Activated effector memory CD4-positive, alpha-beta T cell treated with Interleukin-2 at 50 U/mL for 16 hours (primary cell): ENCODE measurements at places on chromosomes 3 and 15.

DNA sequence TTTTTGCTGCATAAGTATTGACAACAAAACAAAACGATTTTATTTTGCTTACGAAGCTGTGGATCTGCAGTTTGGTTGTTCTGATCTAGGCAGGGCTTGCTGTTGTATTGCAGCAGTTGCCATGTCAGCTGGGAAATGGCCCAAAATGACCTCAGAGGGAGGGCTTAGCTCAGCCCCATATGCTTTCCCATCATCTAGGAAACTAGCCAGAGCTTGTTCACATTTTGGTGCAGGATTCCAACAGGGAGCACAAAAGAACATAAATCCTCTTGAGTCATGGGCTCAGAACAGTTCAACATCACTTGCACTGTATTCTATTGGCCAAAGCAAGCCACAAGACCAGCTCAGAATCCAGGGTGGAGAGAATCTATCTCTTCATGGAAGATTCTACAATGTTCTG is 42.2 kb upstream of the ROBO2 start:
- DNase-seq = no peak

DNA sequence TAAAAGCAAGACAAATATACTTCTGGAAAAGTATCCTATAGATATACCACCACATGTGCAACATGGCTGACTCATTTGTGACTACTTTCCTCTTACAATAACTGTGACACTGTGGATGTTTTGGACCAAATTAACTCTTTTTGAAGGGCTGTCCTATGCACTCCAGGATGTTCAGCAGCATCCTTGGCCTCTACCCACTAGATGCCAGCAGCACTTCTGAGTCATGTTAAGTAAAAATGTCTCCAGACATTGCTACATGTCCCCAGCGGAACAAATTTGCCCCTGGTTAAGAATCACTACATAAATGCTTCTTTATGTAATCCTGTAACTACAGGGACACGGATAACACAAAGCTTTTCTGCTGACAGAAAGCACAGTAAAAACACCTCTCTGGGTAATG is 32.0 kb downstream of the RUVBL1 start:
- no peak for DNase-seq

DNA sequence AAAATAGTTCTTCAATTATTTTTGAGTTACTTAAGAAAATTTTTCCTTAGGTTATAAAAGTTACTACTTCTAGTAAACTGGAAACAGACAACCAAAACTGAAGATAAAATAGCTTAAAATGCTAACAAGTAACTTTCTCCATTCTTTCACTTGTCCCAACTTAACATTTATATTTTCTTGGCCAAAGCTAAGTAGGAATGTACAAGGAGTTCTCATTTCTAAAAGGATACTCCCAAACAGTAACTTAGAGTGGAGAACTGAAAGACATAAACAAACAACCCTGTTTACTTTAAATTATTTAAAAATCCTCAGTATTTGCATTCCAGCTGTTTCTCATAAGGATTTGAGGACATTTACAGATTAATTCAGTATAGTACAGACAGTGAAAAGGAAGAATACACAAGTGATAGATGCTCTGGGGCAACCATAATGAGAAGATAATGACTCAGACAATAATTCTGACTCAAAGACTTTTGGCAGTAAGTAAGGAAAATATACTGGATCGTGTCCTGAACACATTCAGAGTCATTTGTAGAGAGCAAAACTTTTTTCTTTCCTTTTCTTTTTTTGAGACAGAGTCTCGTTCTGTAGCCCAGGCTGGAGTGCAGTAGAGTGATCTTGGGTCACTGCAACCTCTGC is 29.2 kb upstream of the ANXA2 start:
- DNase-seq = no peak

- no peak for DNase-seq
These were observed 887.0 kb downstream of the ROBO1 start for GRCh38 chr3:78880603-78881461.

DNA sequence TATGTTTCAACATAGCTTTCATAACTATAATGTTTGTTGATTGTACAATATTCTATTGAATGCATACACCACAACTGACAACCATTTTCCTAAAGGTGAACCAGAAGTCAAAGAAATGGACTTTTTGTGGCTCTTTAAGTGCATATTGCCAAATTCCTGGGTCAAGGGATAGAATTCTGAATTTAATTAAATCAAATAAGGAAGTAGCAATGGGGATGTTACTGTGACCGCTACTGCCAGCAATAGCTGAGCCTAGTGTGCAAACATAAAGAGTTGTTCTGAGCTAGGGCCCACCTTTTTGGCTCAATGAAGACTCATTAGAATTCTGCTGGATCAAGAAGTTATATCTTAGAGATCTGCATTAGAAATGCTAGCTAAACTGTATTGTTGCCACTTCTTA is 17.3 kb upstream of the KBTBD8 start:
- DNase-seq = no peak

DNA sequence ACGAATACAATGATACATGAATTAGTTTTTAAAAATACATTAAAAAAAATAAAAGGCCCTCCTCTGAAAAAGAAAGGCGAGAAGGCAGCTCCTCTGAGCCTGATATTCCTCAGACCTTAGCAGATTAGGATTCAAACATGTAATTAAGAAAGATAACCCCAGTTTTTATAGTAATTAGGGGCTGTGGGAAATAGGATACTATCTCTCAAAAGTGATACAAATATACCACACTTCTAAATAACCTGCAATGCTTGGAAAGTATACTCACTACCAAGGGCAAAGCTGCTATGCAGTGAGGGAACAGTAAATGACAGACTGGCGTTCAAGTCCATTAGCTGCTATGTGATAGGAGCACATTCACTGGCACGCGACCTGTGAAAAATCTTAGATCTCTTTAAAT is 445.1 kb downstream of the FOXP1 start:
- DNase-seq = no peak

GRCh38 chr3:13571831-13572750 is 23.2 kb downstream of the FBLN2 start:
- no peak for DNase-seq

GRCh38 chr3:72274493-72275330 is 489.8 kb upstream of the PROK2 start:
- DNase-seq = no peak

- DNase-seq = no peak
These were observed 20.5 kb upstream of the ATP10A start for GRCh38 chr15:25883463-25884259.

GRCh38 chr3:183303690-183304089 is 50.6 kb downstream of the B3GNT5 start:
- DNase-seq = no peak

DNA sequence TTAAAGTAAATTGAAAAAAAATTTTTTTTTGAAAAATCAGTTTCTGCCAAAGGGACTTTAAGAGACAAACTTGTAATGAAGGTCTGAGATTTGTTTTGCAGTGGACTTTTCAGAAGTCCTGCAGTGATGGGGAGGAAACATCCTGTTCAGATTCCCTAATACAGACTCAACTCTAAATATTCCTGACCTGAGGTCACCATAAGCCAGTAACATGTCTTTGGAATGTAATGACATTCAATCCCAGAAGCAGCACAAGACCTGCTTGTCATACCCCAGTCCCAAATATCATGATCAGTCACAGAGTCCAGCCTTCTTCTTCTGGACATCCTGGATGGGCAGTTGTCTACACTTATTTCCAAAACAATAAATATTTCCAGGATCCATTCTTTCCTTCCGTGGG is 53.6 kb downstream of the TMEM39A start:
- DNase-seq = no peak

DNA sequence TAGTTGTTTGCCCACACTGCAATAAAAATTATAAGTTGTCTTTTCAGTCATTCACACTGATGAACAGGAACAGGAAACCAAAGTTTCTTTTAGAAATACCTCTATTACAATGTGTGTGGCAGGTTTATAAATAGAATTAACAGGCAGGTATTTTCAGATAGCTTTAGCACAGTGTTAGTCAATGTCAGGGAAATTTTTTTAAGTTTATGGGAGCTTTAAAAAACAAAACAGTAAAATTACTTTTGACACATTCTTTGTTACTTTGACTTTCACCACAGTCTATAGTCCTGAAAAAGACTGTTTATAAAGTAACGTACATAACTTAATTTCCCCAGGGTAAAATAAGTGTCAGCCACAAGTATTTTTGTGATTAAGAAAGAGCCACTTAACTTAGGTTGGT is 38.1 kb downstream of the SERPINI1 start:
- no peak for DNase-seq

DNA sequence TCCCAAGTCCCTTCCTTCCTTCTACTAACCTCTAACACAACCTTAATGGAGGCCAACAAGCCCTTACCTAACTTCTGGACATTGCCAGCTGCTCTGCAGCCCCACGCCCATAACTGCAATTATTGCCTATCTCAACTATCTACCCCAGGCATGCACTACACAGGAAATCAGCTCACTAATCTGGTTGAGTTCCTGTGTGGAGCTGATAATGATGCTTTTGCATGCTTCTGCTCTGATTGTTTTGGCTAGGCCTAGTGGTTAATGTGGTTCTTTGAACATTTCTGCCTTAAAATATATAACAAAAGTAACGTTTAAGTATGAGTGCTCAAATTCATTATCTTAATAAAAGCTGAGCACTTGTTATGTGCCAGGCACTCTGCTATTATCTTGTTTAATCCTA is 463.9 kb downstream of the MFSD1 start:
- DNase-seq = no peak

DNA sequence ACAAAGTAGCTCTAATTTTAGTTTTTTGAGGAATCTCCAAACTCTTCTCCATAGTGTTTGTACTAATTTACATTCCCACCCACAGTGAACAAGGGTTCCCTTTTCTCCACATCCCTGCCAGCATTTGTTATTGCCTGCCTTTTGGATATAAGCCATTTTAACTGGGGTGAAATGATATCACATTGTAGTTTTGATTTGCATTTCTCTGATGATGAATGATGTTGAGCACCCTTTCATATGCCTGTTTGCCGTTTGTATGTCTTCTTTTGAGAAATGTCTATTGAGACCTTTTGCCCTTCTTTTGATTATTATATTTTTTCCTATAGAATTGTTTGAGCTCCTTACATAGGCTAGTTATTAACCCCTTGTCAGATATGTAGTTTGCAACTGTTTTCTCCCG is 239.9 kb upstream of the TPM1 start:
- DNase-seq = no peak

DNA sequence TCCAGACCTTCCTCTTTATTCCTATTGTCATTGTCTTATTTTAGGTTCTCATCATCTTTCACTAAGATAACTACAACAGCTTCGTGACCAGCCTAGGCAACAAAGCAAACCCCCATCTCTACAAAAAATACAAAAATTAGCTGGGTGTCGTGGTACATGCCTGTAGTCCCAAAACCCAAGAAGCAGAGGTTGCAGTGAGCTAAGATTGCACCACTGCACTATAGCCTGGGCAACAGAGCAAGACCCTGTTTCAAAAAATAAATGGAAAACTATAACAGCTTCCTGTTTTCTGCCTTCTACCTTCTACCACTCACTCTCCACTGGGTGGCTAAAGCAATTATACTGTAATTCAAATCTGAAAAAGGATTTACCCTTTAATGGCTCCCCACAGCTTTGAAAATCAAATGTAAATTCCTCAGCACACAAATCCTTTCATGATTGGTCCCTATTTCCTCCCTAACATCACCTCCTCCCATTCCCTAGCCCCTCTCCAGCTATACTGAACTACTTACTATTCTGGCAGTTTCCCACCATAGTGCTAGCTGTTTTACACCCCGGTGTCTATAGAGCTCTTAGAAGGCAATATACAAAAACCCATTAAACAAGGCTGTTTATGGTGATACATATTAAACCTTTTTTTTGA is 33.4 kb downstream of the LRRFIP2 start:
- no peak for DNase-seq

GRCh38 chr3:111932946-111933345 is 45.9 kb upstream of the ABHD10 start:
- DNase-seq = no peak

DNA sequence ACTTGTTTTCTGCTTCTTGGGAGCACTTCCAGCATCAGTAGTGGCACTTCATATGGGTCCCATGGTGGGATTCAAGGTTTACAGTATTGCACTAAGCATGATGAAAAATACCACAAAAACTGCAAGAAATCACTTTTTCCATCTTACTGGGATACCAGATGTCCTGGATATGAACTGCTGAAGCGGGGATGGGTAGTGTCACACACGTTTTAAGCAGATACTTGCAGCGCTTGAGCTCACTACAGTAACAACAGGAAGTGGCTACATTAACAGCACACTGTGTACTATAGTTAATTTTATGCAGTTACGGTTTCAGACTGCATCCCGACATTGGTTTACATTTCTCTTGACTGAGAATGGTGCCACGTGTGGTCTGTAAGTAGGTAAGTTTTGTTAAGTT is 3.5 kb upstream of the ISG20 start:
- DNase-seq = no peak

DNA sequence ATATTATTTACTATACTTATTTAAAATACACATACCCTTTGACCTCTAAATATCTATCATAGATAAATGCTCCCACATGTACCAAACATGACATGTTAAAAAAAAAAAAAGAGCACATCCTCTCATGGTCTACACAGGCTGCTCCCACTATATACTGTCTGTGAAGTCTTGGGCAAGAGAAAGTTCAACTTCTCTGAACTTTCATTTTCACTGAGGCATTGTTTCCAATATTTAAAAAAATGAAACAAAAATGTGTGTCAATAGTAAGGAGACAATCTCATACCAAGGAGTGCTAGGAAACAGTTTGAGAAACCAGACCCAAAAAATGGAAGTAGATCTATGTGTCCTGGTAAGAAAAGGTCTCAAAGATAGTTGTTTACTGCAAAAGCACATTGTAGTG is 29.3 kb downstream of the SLC4A7 start:
- no peak for DNase-seq

DNA sequence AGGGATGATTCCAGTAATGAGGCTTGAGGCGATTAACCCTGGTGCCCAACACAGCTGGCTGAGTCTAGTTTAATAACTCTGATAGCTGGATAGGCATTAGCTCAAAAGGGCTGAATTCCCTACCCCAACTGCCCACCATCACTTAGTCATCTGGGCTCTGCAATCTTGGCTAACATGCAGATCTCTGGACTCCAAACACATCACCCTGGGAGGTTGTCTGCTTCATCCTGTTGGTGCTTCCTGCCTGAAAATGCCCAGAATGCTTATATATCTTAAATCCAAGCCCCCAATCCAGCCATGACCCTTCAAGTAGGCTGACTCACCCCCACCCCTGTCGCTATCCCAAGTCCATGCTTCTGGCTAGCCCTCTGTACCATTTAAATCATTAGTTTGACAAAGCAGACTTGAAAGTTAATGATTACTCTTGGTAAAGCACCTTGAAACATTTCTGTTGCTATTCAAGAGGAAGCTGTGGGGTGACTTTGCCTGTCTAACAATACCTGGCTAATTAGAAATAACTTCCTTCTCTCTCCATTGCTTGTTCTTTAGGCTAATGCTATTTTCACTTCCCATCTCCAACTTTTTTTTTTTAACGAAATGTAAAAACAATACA is 107.0 kb upstream of the RORA start:
- no peak for DNase-seq

DNA sequence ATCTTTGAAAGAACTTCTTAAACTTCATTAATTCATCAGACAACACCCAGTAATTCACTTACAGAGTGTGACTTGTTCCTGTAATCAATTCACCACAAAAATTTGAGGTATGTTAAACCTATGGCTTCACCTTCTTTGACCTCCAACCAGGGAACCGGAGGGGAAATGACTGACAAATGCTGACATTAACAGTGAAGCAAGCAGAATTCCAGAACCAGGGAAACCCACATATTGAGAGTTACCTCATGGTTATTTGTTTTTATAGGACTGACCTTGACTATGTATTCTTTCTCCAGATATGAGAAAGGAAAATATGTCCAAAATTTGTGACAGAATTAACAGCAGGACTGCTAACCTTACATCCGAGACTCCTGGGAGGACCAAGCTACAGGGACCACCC is 2.7 kb downstream of the P3H2 start:
- no peak for DNase-seq
